ENCODE measurements at places on chromosomes 13 and 19. TPM values are rescaled to one million over a fixed set of nuclear protein-coding genes. Genes with fewer than 3 reads are reported as not detected.

GRCh38 chr13:79522583-79522982, 41.6 kb downstream of the NDFIP2 start:
- no peak for DNase-seq

DNA sequence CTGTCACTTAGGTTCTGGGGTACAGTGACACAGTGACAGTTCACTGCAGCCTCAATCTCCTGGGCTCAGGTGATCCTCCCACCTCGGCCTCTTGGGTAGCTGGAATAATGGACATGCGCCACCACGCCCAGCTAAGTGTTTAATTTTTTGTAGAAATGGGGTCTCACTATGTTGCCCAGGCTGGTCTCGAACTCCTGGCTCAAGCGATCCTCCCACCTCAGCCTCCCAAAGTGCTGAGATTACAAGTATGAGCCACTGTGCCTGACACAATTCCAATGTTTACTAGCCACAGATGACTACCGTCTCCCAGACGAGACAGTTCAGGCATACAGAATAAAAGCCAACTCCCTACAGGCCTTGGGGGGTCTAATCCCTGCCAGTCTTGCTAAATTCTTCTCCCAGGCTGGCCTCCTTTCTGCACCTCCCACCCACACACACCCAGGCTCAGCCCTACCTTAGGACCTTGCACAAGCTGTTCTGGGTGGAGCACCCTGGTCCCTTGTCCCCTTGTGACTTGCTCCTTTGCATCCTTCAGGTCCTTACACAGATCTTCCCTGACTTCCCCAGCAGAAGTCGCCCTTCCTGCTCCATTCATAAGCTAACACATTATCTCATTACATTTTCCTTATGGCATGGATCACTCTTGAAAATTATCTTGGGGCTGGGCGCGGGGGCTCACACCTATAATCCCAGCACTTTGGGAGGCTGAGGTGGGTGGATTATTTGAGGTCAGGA, 106.4 kb downstream of the INSR start:
- no peak for DNase-seq

GRCh38 chr19:8054169-8054568, 1.6 kb downstream of the CCL25 start:
- no peak for DNase-seq

DNA sequence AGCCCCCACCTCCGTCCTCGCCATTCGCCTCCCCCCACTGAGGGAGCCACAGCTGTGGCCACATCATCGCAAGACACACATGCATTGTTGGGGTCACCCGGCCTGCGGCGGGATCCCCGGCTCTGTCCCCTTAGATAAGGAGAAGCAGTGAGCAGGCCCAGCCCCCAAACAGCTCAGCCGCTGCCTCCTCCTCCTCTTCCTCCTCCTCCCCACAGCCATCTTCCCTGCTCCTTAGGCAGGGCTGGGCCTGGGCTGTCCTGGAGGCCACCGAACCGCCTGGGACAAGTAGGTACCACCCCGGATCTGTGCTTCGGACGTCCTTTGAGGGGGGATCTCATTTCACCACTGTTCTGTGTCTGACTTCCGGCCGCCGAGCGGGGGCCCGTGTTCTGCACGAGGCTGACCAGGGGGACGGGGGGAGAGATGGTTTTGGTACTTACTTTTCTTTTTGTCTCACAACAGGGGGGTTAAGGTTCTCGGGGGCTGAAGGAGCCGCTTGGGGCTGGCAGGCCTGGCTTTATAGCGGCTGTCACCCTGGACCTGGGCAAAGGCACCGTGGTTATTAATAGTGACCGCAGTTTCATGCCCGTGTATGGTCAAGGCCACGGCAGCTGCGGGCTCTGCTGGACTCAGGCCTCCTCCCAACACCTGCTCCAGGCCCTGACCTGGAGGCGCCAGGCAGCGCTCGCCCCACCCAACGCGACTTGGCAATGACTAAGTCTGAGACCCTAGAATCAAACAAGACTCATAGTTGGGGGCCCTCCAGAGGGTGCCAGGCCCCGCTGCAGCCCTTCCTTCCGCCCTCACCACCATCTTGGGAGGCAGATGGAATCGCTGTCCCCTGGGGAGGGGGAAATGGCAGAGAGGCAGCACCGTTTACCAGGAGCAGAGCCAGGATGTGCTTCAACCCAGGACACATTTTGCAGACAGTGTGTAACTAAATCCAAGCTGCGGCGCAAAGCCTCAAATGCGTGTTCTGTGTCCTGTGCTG, 18.3 kb downstream of the NMRK2 start:
- DNase-seq: peak; percentile 82

DNA sequence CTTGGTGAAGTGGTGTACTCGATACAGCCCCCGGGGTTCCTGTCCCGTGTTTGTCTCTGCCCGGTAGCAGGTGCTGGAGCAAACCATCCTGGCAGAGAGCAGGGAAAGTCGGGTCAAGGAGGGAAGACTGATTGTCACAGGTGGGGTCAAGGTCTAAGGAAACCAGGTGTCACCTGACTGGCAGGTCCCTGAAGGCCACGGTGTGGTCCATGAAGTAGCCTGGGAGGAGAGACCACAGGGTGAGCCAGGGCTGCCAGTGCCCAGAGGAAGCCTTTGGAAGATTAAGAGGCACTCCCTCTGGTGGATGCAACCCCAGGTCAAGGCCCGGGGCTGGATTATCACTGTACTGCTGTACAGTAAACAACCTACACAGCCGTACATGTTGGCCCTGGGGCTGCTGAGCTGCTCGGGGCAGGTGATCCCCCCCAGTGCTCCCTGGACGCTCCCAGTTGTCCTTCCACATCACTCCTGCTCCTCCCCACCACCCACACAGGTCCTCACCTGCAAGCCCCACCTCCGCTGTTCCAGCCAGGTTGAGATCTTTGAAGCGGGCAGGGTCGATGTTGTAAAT, 6.0 kb upstream of the CCER2 start:
- DNase-seq: no peak

- DNase-seq: no peak
These were observed 33.8 kb upstream of the MYO16 start for GRCh38 chr13:108595436-108596274.

GRCh38 chr13:27005976-27006518, 165.6 kb downstream of the USP12 start:
- no peak for DNase-seq

- DNase-seq: peak; percentile 65
These were observed 117.7 kb downstream of the COL4A2 start for GRCh38 chr13:110424569-110425443.

- DNase-seq: no peak
These were observed 76.4 kb downstream of the FRY start for GRCh38 chr13:32107973-32108372.

- no peak for DNase-seq
These were observed 6.3 kb downstream of the IRGQ start for GRCh38 chr19:43589678-43590077.

- DNase-seq: no peak
These were observed 16.0 kb downstream of the LSM4 start for GRCh38 chr19:18306888-18307260.

- DNase-seq: no peak
These were observed 24.3 kb upstream of the EEF1AKMT1 start for GRCh38 chr13:20798027-20798426.

DNA sequence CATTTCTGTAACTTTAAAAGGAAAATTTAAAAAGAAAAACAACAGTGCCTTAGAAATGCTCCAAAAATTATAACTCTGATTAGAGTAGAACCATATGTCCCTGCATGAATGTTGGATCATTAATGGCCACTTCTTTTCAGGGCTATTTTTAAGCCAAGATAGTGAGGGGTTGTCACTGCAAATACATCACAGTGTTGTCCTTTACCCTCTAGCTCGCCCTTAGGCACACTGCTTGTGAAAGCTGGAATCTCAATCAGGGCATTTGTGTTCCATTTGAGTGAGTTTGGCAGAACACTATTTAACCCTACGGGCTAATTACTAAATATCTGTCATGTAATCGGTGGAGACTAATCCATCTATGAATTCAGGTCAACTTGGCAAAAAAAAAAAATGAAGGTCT, 212.2 kb downstream of the NHLRC3 start:
- DNase-seq: no peak

The PROSER1 gene
- 15.9 TPM for total RNA-seq

The CDADC1 gene
- 9.3 TPM for total RNA-seq

Data from Right ventricle myocardium inferior (tissue), 1 donor.